NCI-H748 treated with DMSO at 0.1 percent for 48 hours (cell line): ENCODE measurements at places on chromosomes 12 and 14.

- no peak for DNase-seq
Observed at GRCh38 chr14:36869125-36869524, 207.5 kb downstream of the PAX9 start.

DNA sequence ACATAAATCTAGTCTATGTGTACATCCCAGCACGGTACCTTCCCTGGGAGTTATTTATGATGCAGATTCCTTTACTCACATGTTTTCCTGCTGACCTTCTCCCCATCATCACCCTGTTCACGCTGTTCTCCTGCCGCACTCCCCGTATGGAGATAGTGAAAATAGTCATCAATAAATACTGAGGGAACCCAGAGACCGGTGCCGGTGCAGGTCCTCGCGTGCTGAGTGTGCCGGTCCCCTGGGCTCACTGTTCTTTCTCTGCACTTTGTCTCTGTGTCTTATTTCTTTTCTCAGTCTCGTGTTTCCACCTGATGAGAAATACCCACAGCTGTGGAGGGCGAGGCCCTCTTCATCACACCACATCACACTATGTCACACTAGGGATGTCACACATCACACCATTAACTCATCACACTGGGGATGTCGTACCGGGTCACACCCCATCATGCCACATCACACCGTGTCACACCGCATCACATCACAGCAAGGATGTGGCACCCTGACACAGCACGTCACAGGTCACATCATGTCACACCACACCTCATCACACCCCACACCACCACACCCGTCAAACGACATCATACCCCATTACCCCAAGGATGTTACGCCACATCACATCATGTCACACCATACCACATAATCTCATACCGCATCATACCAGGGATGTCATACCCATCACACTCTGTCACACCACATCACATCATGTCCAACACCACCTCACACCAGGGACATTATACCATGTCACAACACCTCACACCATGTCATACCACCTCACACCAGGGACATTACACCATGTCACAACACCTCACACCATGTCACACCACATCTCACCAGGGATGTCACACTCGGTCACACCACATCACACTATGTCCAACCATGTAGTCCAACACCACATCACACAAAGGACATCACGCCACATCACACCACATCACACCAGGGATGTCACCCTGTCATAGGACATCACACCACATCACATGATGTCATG lies 207.0 kb downstream of the TMEM121 start:
- no peak for DNase-seq

DNA sequence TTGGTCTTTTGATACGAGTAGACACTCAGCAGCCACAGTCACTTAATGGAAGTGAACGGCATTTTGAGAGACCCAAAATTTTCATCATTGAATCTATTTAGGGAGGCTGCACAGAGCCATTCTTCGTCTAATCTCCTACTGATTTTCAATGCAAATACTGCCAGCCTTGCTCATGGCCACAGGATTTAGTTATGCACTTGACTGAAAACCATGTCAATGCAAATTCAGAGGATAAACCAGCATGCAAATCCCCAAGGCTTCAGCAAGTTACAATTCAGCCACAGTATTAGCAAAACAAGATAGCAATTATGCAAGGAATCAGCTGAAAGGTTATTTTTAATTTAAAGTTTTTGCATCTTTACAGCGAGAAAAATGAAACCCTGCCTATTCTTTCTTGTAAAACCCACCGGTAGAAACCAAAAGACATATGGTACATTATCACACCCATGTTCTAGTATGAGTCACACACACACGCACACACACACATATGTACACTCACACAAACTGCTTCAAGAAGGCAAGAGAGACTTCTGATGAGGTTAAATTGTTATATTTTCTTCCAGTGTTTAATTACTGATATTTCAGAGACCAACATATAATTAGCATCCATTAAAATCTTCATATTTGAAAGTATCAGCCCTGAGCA lies 985.3 kb upstream of the FLRT2 start:
- no peak for DNase-seq

DNA sequence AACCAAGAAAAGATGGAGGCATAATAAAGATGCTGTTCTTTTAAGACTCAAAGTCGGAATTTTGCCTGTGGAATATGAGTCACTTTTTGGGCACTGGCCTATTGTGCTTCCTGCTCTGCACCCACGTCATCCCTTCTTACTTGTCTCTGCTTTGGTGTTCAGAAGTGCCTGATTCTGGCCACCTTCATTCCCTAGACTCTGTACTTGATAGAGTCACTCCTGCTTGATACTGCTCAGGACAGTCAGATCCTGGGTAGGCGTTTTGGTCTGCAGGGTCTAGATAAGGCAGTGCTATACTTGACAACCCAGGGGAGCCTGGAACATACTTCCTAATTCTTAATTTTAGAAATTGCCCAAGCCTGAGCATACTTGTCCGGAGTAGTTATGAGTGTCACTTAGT lies 1.9 kb downstream of the LRRK2 start:
- no peak for DNase-seq

DNA sequence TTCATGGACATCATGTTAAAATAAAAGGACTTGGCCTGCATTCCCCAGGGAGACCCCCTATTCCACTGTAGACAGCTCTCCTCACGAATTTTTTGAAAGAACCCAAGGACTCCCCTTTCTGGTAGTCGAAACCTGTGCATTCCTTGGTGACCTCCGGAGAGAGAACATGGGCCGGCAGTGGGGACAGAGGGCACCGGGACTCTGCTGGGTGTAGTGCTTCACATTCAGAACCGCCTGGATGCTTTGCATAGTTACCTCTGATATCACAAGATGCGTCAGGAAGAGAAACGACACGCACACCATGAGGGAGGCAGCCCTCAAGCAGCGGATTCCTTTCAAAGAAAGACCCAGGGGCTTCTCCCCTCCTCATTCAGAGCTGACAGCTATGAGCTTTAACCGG lies 9.7 kb downstream of the CKAP4 start:
- no peak for DNase-seq
